Uterine smooth muscle cell (primary cell): ENCODE measurements at places on chromosomes 11 and 22. TPM values are rescaled to one million over a fixed set of nuclear protein-coding genes. Genes with fewer than 3 reads are reported as not detected.

Gene APOBEC3A
- total RNA-seq = not detected in 2 replicates

Gene C22orf31
- not detected in 2 replicates for total RNA-seq

Gene OR52H1
- total RNA-seq = 0.66 and 1.1 TPM in 2 replicates

Gene TRPC6
- total RNA-seq = 1.00 and 1.3 TPM in 2 replicates

Gene INPP5J
- total RNA-seq = 0.11 and 0.12 TPM in 2 replicates

Gene CTSD
- 125 and 288 TPM in 2 replicates for total RNA-seq

Gene VWCE
- total RNA-seq = 0.11 and 0.62 TPM in 2 replicates

Gene CLCF1
- 2.8 and 3.9 TPM in 2 replicates for total RNA-seq

Gene SLC35F2
- total RNA-seq = 22.9 and 40.0 TPM in 2 replicates

Gene PKNOX2
- total RNA-seq = 0.22 and 0.37 TPM in 2 replicates

Gene LARGE1
- 27.2 and 41.1 TPM in 2 replicates for total RNA-seq

Gene CEP126
- 1.00 and 1.6 TPM in 2 replicates for total RNA-seq

Gene CHRM1
- total RNA-seq = not detected in 2 replicates

Gene CHST1
- total RNA-seq = 0.89 and 1.7 TPM in 2 replicates

Gene EFCAB6
- 0.55 and 3.6 TPM in 2 replicates for total RNA-seq

Gene GNB1L
- total RNA-seq = 10.5 and 18.8 TPM in 2 replicates

Gene BTBD18
- total RNA-seq = not detected in 2 replicates

Gene PDE3B
- 2.4 and 2.7 TPM in 2 replicates for total RNA-seq

Gene LAYN
- 34.1 and 45.0 TPM in 2 replicates for total RNA-seq

Gene TUBA8
- total RNA-seq = 0.33 and 0.62 TPM in 2 replicates

Gene MRGPRE
- not detected in 2 replicates for total RNA-seq

Gene OTOG
- total RNA-seq = not detected in 2 replicates

Gene MUC2
- total RNA-seq = under 0.01 TPM in 1 of 2 replicates, not detected in the other

Gene ACTN3
- total RNA-seq = under 0.01 TPM in 1 of 2 replicates, not detected in the other

Gene ADM2
- total RNA-seq = 1.8 and 7.0 TPM in 2 replicates

Gene OR8G5
- not detected in 2 replicates for total RNA-seq

Gene SMIM35
- not detected in 2 replicates for total RNA-seq

Gene KCNQ1
- 0.25 TPM in 1 of 2 replicates, not detected in the other for total RNA-seq

Gene CALCB
- under 0.01 and 0.12 TPM in 2 replicates for total RNA-seq

Gene LMO2
- total RNA-seq = 0.22 TPM in 1 of 2 replicates, not detected in the other

Gene DEPDC5
- total RNA-seq = 11.5 and 14.4 TPM in 2 replicates

Gene OR8K5
- total RNA-seq = not detected in 2 replicates

Gene FGF3
- not detected in 2 replicates for total RNA-seq

Gene OR51I1
- total RNA-seq = 0.11 TPM in 1 of 2 replicates, not detected in the other

Gene ZNF214
- total RNA-seq = 5.6 and 7.0 TPM in 2 replicates
